ENCODE measurements at places on chromosomes 4 and X. TPM values are rescaled to one million over a fixed set of nuclear protein-coding genes. Genes with fewer than 3 reads are reported as not detected.

DNA sequence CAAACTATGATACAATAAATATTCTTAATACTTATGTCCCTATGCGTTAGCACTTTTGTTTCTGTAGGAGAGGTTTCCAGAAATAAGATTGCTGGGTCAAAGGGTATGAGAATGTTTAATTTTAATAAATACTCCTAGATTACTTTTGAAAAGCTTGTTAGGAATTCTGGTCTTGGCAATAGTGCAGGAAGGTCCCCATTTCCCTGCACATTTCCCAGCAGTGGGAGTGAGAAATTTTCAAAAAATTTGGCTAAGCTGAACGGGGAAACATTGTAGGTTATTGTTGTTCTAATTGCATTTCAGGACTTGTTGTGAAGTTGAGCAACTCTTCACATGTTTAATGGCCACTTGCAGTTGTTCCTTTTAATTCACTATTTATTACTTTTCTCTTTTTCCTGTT lies 27.1 kb downstream of the IGFBP7 start:
- DNase-seq, result no peak
- no peak overlapping the region for H3K27ac ChIP-seq
- no peaks in the 10 kb centered on the region for H3K4me1 ChIP-seq
- H3K27me3 ChIP-seq, result no peaks in the 10 kb centered on the region

DNA sequence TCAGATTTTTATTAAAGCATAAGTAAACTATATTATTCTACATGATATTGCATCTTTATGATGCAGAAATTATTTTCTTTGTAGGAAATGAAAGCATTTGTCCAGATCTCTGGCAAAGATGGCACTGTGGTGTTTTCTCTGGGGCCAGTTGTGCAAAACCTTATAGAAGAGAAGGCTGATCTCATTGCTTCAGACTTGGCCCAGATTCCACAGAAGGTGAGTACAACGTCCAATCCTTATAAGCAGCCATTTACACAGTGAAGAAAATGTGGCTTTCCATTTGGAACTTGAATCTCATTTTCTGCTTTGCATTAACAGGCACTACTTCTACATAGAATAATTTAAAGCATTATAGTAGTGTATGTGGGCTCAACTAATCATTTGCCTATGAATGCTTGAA lies 6.9 kb upstream of the UGT2B7 start:
- no peaks in the 10 kb centered on the region for H3K4me1 ChIP-seq
- no peaks in the 10 kb centered on the region for H3K36me3 ChIP-seq
- H3K27ac ChIP-seq, result no peak overlapping the region
- no peaks in the 10 kb centered on the region for H3K27me3 ChIP-seq
- no peak for DNase-seq
- no peak overlapping the region for H3K4me3 ChIP-seq

DNA sequence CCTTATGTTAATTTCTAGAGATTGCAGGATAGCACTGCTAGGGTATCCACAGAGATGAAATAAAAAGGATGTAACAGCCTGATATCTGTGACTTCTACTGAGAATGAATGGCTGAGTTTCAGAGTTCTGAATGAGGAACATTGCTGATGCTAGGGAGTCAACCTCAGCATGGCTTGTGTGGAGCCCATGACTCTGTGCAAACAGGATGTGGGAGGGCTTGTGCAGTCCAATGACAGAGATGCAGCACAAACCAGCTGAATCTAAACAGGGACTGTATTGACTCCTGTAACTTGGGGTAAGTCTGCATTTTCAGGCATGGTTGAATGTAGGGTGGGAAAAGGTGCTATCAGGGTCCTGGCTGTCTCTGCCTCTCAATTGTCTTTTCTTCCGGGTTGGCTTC lies 5.3 kb upstream of the RASL11B start:
- no peaks in the 10 kb centered on the region for H3K27me3 ChIP-seq
- no peak overlapping the region for H3K4me3 ChIP-seq
- DNase-seq, result no peak
- H3K27ac ChIP-seq, result no peak overlapping the region
- H3K4me1 ChIP-seq, result no peaks in the 10 kb centered on the region

GRCh38 chr4:80806472-80806871 lies 224.0 kb upstream of the BMP3 start:
- no peaks in the 10 kb centered on the region for H3K4me1 ChIP-seq
- DNase-seq, result no peak
- no peaks in the 10 kb centered on the region for H3K36me3 ChIP-seq
- H3K4me3 ChIP-seq, result no peak overlapping the region
- H3K27me3 ChIP-seq, result no peaks in the 10 kb centered on the region

The GAGE12F gene
- total RNA-seq, result not detected

The CLTRN gene
- 1.5 TPM for total RNA-seq

Measured in liver (tissue), 10 donors.